ENCODE measurements at places on chromosomes 5 and 9.

DNA sequence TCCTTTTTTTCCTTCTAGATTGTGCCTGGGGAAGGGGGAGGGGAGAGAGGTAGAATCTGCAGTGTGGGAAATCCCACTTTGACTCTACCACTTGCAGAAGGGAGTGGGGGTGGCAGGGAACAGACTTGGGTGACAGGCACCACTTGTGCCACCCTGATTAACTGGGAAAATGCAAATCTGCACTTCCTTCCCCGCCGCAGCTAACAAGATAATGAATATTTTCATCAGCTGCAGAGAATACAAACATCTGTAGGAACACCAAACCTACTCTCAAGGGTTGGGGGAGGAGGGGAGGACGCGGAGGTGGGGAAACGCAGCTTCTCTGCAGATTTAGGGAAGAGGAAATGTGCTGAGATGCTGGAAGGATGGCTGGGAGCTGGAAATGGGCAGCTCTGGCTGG lies 73.5 kb downstream of the TRIM32 start:
- no peak overlapping the region for H3K4me3 ChIP-seq
- no peak overlapping the region for H3K27ac ChIP-seq
- DNase-seq: no peak
- no peaks in the 10 kb centered on the region for H3K36me3 ChIP-seq
- H3K4me1 ChIP-seq: no peaks in the 10 kb centered on the region

DNA sequence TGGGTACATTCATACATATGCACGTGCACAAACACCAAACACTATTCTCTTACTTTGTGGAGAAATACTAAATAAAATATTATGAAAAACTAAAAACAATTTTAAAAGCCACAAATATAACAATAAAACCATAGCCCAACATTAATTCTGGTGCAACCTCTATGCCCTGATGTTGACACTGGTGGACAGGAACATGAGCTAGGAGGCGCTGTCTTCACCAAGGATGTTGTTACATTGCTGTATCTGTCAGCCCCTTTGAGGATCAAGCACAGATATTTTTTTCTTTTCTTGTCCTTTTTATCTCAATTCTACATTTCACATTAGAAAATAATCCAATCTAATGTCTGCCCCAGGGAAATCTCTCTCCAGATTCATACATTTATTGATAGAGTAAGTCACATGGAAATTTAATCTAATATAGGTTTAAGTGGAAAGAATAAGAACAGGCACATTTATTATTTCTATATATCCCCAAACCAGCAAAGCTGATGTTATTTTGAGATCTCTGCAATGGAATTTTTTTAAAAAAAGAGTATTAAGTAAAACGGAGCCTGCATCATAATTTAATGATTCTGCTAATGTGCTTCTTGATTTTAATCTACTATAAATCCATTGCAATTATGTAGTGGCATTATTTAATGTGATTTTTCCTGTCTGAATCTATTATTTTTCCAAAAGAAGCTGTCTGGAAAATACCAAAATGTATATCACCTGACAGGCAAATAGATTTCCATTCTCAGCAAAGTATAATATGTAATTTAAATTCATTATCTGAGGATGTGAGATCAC lies 716.5 kb downstream of the MTRR start:
- no peaks in the 10 kb centered on the region for H3K27me3 ChIP-seq
- no peak overlapping the region for H3K27ac ChIP-seq
- H3K36me3 ChIP-seq: no peaks in the 10 kb centered on the region

GRCh38 chr5:96649251-96649662 lies 12.9 kb upstream of the CAST start:
- no peaks in the 10 kb centered on the region for H3K27me3 ChIP-seq
- H3K36me3 ChIP-seq: no peaks in the 10 kb centered on the region
- no peak overlapping the region for H3K4me3 ChIP-seq
- peaks cover 2% of the 10 kb centered on the region for H3K4me1 ChIP-seq

DNA sequence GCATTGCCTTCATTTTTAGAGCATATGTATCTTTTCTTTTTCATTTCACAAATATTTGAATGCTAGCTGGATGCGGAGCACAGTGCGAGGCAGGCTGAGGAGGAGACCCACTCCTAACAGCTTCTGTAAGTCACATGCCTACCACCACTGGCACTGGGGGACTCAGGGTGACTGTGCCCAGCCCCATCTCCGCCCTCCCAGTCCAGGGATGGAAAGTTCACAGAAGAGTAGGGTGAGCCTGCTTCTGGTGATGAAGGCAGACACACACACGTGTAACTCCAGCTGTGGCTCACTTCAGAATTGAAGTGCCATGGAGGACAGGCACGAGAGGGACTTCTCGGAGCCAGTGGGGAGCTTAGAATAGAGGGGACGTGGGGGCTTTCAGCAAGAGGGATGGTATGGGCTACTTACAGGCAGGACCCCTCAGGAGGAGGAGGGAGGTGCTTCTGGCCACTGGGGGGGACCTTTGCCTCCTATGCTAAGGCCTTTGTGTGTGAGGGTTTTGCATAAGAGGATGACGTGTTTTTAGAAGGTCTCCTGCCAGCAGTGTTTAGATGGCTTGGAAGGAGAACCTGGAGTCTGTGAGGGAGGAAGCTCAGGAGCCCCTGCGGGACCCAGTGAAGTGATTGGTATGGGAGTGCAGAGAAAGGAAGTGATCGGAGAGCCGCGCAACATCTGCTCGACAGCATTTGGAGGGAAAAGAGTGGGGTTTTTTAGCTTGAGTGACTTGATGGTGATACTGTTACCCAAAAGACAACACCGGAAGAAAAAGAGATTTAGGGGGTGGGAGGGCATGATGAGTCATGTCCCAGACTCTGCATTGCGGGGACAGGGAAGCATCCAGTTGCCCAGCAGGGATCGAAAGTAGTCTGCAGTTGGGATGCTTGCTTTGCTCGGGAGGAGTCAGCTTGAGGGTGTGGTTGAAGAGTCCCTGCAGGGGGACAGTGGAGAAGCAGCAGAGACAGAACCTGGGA lies 163.5 kb upstream of the OTULINL start:
- peak overlapping the region; percentile 11 for H3K27ac ChIP-seq
- H3K36me3 ChIP-seq: no peaks in the 10 kb centered on the region
- no peak for DNase-seq
- no peaks in the 10 kb centered on the region for H3K4me1 ChIP-seq
- H3K27me3 ChIP-seq: no peaks in the 10 kb centered on the region

GRCh38 chr9:4306777-4307121 lies 6.9 kb upstream of the GLIS3 start:
- no peak overlapping the region for H3K27ac ChIP-seq
- no peaks in the 10 kb centered on the region for H3K27me3 ChIP-seq
- no peak for DNase-seq
- H3K4me3 ChIP-seq: no peak overlapping the region
- H3K4me1 ChIP-seq: no peaks in the 10 kb centered on the region

GRCh38 chr5:173383711-173384110 lies 55.5 kb upstream of the STC2 start:
- no peaks in the 10 kb centered on the region for H3K4me1 ChIP-seq
- no peaks in the 10 kb centered on the region for H3K27me3 ChIP-seq
- no peak for DNase-seq
- no peaks in the 10 kb centered on the region for H3K36me3 ChIP-seq

GRCh38 chr9:36942891-36943290 lies 91.2 kb downstream of the PAX5 start:
- no peak for DNase-seq
- H3K27ac ChIP-seq: no peak overlapping the region
- no peaks in the 10 kb centered on the region for H3K36me3 ChIP-seq
- no peaks in the 10 kb centered on the region for H3K27me3 ChIP-seq
- H3K4me1 ChIP-seq: no peaks in the 10 kb centered on the region

All from breast epithelium (tissue), 4 donors.